MCF 10A (cell line): ENCODE measurements at places on chromosomes 5 and 9. TPM values are rescaled to one million over a fixed set of nuclear protein-coding genes. Genes with fewer than 3 reads are reported as not detected.

The NIPAL4 gene
- total RNA-seq = 0.40 and 0.96 TPM in 2 replicates

The GCNT1 gene
- 11.5 and 12.4 TPM in 2 replicates for total RNA-seq

The LRRC8A gene
- 30.9 and 31.6 TPM in 2 replicates for total RNA-seq

The PDGFRB gene
- 0.07 and 0.63 TPM in 2 replicates for total RNA-seq

The DRD1 gene
- not detected in 2 replicates for total RNA-seq

The SPINK1 gene
- 1.5 and 4.0 TPM in 2 replicates for total RNA-seq

The MRPL41 gene
- total RNA-seq = 37.6 and 43.0 TPM in 2 replicates

The FSD1L gene
- 6.8 and 7.2 TPM in 2 replicates for total RNA-seq

The CTXN3 gene
- not detected in 2 replicates for total RNA-seq

The THBS4 gene
- total RNA-seq = 0.82 and 1.2 TPM in 2 replicates

The PCA3 gene
- not detected in 2 replicates for total RNA-seq

The IRX2 gene
- total RNA-seq = 35.4 and 43.4 TPM in 2 replicates

The PCDHA11 gene
- total RNA-seq = 0.27 and 0.49 TPM in 2 replicates

The DBH gene
- not detected in 2 replicates for total RNA-seq

The NKD2 gene
- 0.21 and 0.32 TPM in 2 replicates for total RNA-seq

The ZNF169 gene
- 3.9 and 4.6 TPM in 2 replicates for total RNA-seq

The PCDHA9 gene
- 0.25 and 0.28 TPM in 2 replicates for total RNA-seq

The SHOC1 gene
- total RNA-seq = 0.09 and 0.15 TPM in 2 replicates

The CD14 gene
- 0.79 and 2.2 TPM in 2 replicates for total RNA-seq

The IFNB1 gene
- total RNA-seq = not detected in 2 replicates

The SLC25A2 gene
- total RNA-seq = 0.37 and 0.79 TPM in 2 replicates

The TAF11L5 gene
- not detected in 2 replicates for total RNA-seq

The MAP3K1 gene
- total RNA-seq = 6.6 and 7.9 TPM in 2 replicates

The TAF11L13 gene
- not detected in 2 replicates for total RNA-seq

The IL9 gene
- total RNA-seq = not detected in 2 replicates

The ORM2 gene
- total RNA-seq = not detected in 2 replicates

The KYAT1 gene
- 3.8 and 5.7 TPM in 2 replicates for total RNA-seq

The NUTM2F gene
- not detected in 2 replicates for total RNA-seq

The FRRS1L gene
- total RNA-seq = not detected in 2 replicates

The GGTA1 gene
- not detected in 2 replicates for total RNA-seq

The ANXA1 gene
- total RNA-seq = 731 and 810 TPM in 2 replicates

The LCN2 gene
- 7.7 and 41.6 TPM in 2 replicates for total RNA-seq

The RIGI gene
- 3.0 and 3.2 TPM in 2 replicates for total RNA-seq

The LHX3 gene
- 0.22 and 0.26 TPM in 2 replicates for total RNA-seq

The CYLC2 gene
- total RNA-seq = not detected in 2 replicates

The STXBP1 gene
- 20.0 and 36.6 TPM in 2 replicates for total RNA-seq

The ARL14EPL gene
- not detected in 2 replicates for total RNA-seq

The SLC6A3 gene
- total RNA-seq = not detected in 2 replicates

The DMGDH gene
- 9.2 and 14.7 TPM in 2 replicates for total RNA-seq

The CSF1R gene
- 0.88 and 1.6 TPM in 2 replicates for total RNA-seq

The EMB gene
- total RNA-seq = 27.7 and 31.2 TPM in 2 replicates

The TLX3 gene
- not detected in 2 replicates for total RNA-seq

The OBP2A gene
- total RNA-seq = not detected in 2 replicates

The ANXA2R gene
- total RNA-seq = 0.98 and 1.3 TPM in 2 replicates

The SLC6A18 gene
- total RNA-seq = not detected in 2 replicates

The DOCK8 gene
- total RNA-seq = 5.2 and 5.7 TPM in 2 replicates

The MORN5 gene
- not detected in 2 replicates for total RNA-seq

The PCDHA10 gene
- total RNA-seq = 0.15 and 0.16 TPM in 2 replicates

The CDH10 gene
- 0.33 and 0.39 TPM in 2 replicates for total RNA-seq

The FIBCD1 gene
- 1.6 and 2.8 TPM in 2 replicates for total RNA-seq
